ENCODE measurements at places on chromosomes 2 and 18. TPM values are rescaled to one million over a fixed set of nuclear protein-coding genes. Genes with fewer than 3 reads are reported as not detected.

Gene MOGAT1
- total RNA-seq, result 0.60 TPM

Gene TUBA4B
- not detected for total RNA-seq

Gene SCYGR4
- total RNA-seq, result not detected

Gene SLC4A3
- total RNA-seq, result 56.3 TPM

All from dorsolateral prefrontal cortex (tissue), 122 donors.